ENCODE measurements at places on chromosomes 7 and 10. TPM values are rescaled to one million over a fixed set of nuclear protein-coding genes. Genes with fewer than 3 reads are reported as not detected.

ANK3 gene
- total RNA-seq = 479 TPM

CLRN3 gene
- total RNA-seq = not detected

PIP4K2A gene
- total RNA-seq = 348 TPM

CFAP46 gene
- total RNA-seq = 16.7 TPM

CCZ1 gene
- 42.0 TPM for total RNA-seq

SUN1 gene
- 153 TPM for total RNA-seq

LAMB4 gene
- total RNA-seq = not detected

PNLIPRP3 gene
- not detected for total RNA-seq

EGFR gene
- total RNA-seq = 47.1 TPM

AKR1C4 gene
- not detected for total RNA-seq
